Glutamatergic neuron (in vitro differentiated cells): ENCODE measurements at places on chromosomes 11 and 22.
A peak's percentile ranks its signal among the peaks of the same experiment; 100 is the strongest.

DNA sequence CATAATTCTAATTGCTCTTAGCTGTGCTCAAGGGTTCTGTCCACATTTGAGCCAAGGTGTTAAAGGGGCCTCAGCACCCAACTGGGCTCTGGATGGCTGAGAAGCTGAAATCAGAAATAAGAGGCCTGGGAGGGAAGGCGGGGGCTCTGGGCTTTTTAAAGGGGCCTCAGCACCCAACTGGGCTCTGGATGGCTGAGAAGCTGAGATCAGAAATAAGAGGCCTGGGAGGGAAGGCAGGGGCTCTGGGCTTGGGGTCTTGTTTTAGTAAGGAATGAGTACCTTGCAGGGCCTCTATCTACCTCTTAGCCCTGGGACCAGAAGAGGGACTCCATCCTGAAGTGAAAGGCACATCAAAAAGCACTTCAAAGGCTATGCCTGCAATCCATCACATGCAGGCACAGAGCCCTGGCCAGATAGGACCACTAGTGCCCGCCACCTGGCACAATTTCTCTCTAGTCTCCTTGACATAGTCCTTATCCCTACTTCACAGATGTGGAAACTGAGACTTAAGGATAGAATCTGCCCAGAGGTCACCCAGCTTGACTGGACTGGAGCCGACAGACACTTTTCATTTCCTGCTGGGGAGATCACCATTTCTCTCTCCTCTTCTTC, 35.6 kb downstream of the DKK3 start:
- no peak for DNase-seq

GRCh38 chr11:68468217-68468828, 7.8 kb downstream of the PPP6R3 start:
- DNase-seq = no peak

- peak; percentile 7 for DNase-seq
Measured at GRCh38 chr22:50728523-50728931, 9.5 kb upstream of the ACR start.

DNA sequence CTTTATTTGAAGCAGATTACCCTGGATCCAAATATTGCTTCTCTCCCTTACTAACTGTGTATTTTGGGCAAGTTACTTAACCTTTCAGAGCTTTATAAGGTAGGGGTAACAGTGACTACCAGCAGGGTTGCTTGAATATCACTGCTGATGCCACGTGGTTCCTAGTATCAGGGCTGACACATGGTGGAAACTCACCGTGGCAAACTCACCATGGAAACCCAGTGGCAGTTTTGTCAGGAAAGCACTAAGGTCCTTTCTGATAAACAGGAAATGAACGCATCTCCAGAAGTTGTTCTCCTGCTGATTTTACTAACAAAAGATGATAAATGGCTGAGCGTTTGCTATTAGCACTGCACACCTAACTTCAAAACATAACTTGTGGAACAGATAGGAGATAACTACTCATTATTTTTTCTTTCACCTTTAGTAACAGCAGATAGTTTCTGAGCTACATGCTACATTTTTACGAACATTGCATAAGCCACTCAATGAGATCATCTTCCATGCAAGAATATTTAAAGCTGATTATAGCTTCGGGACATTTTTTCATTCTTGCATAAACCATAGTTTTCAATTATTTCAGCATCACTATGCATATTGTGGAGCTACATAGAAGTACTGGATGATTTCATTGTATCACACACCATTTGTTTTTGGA, 59.7 kb upstream of the RAG2 start:
- no peak for DNase-seq

DNA sequence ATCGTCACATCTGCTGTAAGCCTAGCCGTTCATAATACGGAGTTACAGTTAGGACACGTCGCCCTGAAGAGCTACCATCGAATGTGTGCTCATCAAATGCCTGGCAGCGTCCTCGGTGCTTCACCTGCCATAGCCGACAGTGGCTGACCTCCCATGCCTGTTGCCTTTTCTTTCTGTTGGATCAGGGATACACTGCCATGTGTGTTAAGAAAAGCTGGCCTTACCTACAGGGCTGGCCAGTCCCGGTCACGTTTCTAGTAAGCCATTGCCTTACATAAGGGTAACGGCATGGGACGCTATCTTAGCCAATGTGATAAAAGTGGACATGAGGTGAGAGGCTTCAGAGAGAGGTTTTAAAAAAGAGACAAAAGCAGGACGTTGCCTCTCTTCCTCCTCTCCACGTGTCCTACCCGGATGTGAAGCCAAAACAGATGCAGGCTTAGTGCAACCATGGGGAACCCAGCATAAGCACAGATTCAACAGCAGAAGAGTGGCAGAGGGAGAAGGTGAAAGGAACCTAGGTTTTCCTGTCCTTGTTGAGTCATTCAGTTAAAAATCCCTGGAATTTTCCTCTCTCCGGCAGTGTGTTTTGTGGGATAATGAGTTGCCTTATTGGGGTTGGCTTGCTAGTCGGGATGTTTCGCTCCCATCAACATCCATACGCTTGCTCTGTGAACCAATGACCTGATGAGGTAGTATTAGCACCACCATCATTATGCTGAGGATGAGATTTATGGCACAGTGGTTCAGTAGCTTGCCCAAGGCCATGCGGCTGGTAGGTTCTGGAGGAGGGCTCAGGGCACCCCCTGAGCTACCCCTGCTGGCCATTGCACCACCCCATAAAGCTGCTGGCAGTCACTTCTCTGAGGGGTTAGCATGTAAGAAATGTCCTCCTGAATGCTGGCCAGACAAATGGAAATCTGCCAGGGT, 67.4 kb upstream of the B3GAT1 start:
- no peak for DNase-seq

GRCh38 chr11:98411777-98412176, 609.0 kb upstream of the CNTN5 start:
- DNase-seq = no peak

GRCh38 chr11:75700940-75701339, 16.7 kb upstream of the MOGAT2 start:
- no peak for DNase-seq

GRCh38 chr22:22073769-22074561, 91.4 kb upstream of the TOP3B start:
- no peak for DNase-seq

DNA sequence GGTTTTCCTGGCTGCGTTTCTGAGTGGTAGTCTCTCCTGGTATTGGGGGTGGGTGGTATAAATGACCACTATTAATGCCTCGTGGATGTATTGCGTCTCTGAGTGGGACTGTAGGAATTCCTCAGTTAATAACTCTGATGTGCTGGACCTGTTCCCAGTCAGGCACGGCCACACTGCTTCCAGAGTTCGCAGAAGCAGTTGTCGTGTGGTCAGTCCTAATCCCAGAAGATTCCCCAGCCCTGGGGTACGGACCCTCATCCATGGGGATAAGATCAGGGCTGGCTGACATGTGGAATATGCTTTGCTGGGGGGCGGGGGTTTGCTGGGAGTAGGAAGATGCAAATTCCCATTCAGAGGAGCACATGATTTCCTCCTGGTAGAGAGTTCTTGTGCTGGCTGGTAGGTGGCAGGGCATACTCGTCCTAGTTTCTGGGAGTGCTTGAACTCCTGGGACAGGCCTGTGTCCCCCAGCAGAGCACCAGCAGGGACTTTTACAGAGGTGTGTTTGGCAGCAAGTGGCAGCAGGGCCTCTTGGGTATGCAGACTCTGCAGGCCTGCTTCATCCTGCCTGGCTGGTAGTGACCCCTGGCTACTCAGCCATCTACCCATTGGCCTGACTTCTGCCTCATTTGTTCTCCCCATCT, 157.4 kb downstream of the NAV2 start:
- no peak for DNase-seq

DNA sequence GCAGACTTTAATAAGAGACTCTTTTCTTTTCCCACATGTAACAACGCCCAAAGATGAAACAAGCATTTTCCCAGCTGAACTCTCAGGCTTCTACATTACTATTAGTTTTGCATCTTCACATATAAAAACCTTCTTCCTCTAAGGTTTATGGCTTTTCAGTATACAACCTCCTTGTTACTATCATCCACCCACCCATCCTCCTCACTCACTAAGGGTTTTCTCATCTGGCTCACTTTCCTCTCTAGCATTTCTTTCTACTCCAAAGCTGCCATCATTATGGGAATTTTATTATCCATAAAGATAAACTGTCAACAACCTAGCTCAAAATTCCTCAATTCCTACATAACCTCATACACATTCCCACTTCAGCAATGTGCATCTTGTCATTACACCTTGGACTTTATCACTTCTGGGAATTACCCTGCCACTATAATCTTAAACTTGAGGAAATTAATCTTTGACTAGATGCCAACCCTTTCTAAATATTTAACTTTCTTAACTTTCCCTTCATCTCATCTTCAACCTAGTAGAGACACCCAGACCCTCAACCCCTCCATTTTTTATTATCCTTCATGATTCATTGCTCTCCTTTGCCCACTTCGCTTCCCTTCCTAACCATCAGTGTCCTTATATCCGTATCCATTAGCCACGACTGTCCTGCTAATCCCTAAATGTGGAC, 30.9 kb downstream of the MTMR2 start:
- DNase-seq = no peak

DNA sequence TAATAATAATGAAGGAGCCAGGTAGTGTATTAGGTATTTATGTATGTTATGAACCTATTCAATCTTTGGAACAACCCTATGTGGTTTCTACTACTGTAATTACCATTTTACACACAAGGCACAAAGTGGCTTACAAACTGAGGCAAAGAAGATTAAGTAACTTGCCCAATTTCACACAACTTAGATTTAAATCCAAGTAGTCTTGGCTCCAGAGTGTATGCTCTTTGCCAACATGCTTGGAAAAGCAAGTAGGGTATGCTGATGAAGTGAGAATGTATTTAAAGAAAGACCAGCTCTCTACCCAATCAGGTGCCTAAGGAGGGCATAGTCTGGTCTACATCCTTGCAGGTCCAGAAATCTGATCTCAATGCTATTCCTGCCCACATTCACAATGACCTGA, 463.2 kb downstream of the METTL15 start:
- no peak for DNase-seq

DNA sequence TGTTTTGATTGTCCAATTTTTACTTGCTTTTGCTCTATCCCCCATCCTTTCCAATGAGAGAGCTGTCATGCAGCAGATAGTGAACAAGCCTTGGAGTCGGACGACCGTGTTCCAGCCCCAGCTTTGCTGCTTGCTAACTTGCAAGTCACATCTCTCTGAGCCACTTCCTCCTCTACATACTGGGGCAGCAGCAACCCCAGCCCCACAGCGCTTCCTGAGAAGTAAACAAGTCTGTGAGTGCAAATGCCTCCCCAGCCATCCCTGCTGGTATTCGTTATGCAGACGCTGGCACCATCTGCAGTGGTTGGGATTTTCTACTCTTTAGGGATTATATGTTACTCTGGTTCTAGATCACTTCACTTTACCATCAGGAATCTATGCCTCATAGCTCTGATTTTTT, 35.0 kb downstream of the TPBGL start:
- DNase-seq = no peak

DNA sequence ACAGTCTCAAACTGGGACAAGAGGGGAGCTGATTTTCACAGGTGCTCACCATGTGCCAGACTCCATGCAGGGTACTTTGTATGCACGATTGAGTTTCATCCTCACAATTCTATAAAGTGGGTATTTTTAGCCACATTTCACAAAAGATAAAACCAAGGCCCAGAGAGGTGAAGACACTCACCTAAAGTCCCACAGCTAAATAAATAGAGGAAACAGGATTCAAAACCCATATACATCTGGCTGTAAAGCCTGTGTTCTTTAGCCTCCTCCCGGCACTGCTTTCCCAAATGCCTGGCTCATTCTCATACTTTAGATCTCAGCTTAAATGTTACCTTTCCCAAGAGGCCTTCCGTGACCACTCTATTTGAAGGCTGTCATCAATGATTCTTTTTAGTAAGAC, 13.2 kb upstream of the KCTD14 start:
- no peak for DNase-seq

DNA sequence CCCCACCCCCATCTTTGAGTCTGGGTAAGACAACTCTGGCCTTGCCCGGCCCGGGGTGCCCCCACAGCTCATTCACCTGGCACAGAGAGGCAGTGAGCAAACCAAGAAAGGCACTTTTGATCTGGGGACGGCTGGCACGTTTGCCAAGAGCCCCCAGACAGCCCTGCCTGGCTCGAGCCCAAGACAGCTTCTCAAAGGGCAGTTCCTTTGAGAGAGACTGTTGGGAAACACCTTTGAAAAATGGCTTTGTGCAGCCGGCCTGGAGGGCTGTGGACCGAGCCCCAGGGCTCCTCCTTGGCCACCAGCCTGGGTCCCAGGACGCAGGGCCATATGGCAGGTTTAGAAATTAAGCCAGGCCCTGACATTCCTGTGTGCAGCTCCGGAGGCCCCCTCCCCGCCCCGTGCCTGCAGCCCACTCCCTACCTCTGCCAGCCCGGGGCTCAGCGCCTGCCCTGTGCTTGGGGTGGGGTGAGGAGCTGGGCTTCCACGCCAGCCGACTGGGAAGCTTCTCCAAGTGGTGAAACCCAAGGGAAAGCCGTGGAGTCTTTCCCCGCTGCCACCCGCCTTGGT, 50.2 kb upstream of the SMIM38 start:
- DNase-seq = no peak

GRCh38 chr11:68803766-68804165, 38.0 kb downstream of the CPT1A start:
- DNase-seq = no peak

DNA sequence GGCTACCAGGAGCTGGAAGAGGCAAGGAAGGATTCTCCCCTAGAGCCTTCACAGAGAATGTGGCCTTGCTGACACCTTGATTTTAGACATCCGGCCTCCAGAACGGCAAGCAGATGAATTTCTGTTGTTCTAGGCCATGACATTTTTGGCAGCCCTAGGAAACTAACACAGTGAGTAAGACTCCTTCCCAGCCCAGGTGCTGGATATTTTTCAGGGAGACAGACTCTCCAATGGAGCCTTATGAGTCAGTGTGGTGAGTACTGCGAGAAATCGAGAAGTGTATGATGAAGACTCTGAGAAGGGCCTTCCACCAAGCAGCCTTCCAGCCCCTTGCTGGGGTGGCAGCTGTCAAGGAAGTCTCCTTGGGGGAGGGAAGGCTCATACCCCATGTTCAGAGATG, 114.4 kb downstream of the OSBP2 start:
- no peak for DNase-seq

- no peak for DNase-seq
Measured at GRCh38 chr22:21628386-21629254, 1.2 kb downstream of the YDJC start.

GRCh38 chr11:57213342-57214097, 23.5 kb downstream of the APLNR start:
- DNase-seq = peak; percentile 76

GRCh38 chr22:32808038-32808445, 6.5 kb downstream of the TIMP3 start:
- DNase-seq = no peak

GRCh38 chr11:11311169-11311568, 41.9 kb downstream of the CSNK2A3 start:
- DNase-seq = no peak

DNA sequence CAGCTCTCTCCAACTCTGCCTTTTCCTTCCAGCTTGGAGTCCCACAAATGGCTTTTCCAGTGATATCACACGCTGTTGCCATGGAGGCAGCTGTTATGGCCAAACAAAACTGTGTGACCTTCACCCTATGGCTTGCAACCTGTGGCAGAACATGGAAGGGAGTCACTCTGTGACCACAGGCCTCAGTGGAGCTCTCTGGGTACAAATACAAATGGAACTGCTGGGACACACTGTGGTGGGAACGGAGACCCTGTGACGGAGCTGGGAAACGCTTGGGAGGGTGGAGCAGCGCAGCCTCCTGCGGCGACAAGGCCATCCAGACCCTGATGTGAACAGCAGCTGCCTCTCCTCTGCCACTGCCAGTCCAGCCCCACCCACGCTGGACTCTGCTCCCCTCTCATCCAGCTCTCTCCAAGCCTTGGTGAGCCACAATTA, 162.5 kb downstream of the ETS1 start:
- no peak for DNase-seq
